ENCODE measurements at places on chromosomes 13 and 19.

DNA sequence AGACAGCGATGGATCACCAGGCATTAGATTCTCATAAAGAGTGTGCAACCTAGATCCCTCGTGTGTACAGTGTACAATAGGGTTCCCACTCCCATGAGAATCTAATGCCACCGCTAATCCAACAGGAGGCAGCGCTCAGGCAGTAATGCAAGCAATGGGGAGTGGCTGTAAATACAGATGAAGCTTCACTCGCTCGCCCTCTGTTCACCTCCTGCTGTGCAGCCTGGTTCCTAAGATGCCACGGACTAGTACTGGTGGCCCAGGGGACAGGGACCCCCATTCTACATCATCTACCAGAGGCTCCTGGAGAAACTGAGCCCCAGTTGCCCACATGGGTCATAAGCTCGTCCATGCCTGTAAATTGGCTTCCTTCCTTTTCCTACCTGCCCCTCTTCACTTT, 8.0 kb downstream of the CLEC4M start:
- DNase-seq, result no peak

DNA sequence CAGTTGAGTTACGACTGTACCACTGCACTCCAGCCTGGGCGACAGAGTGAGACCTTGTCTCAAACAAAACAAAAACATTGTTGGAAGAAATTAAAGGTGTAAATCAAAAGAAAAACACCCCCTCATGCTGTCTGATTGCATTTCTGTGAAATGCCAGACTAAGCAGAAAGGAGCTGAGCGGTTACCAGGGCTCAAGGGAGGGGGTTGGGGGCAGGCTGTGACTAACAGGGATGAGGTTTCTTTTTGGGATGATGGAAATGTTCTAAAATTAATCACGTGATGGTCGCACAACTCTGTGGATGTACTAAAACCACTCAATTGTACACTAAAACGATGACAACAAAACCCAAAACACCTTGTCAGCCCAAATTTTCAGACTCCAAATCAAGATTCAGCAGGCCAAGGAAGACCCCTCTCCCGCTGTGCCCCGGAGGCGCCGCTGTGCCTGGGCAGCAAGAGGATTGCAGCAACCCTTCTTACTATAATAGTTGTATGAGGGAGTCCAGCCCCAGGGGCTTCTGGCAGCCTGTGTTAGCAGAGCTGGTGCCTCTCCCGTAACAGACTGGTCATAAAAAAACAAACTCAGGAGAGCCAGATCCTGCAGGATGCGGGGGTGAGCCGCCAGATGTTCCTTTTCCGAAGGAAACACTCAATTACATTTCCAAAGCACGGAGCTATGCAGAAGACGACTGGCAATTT, 20.9 kb downstream of the CAPS start:
- no peak for DNase-seq

- no peak for DNase-seq
These were observed 113.2 kb upstream of the MCF2L start for GRCh38 chr13:112855859-112856258.

GRCh38 chr13:80239571-80240255, 101.2 kb downstream of the SPRY2 start:
- no peak for DNase-seq

GRCh38 chr19:47434088-47434487, 14.8 kb upstream of the MEIS3 start:
- no peak for DNase-seq

GRCh38 chr13:29457299-29457698, 138.2 kb downstream of the SLC7A1 start:
- no peak for DNase-seq

DNA sequence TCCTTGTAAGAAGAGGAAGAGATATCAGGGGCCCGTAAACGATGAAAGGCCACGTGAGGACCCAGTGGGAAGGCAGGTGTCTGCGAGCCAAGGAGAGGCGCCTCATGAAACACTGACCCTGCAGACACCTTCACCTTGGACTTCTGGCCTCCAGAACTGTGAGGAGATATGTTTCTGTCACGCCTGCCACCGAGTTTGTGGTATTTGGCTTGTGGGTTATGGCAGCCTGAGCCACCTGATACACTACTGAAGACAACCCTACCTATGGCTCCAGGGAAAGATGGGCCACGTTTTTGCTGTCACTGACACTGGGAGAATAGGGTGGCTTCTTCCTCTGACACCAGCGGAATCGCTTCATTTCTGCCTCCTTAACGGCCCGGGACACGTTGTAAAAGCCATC, 217.5 kb upstream of the MAB21L1 start:
- no peak for DNase-seq

DNA sequence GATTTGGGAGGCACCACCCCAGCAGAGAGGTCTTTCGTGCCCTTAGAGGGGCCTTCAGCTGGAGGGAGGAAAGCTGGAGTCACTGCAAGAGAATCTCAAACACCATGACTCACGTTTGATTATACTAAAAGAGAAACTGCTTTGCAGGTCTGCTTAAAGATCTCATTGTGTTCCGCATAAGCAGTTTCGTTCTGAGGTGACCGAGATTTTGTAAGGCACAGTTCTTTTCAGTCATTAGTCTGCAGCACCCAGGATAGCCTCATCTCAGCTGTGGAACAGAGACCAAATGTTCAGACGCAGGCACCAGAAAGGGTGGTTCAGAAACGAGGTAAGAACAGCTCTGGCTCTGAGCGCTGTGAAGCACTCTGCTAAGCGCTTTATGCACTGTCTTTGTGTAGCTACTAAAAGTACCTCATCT, 71.2 kb upstream of the GTF3A start:
- DNase-seq, result no peak

GRCh38 chr19:28377077-28377476, 835.9 kb downstream of the UQCRFS1 start:
- no peak for DNase-seq

DNA sequence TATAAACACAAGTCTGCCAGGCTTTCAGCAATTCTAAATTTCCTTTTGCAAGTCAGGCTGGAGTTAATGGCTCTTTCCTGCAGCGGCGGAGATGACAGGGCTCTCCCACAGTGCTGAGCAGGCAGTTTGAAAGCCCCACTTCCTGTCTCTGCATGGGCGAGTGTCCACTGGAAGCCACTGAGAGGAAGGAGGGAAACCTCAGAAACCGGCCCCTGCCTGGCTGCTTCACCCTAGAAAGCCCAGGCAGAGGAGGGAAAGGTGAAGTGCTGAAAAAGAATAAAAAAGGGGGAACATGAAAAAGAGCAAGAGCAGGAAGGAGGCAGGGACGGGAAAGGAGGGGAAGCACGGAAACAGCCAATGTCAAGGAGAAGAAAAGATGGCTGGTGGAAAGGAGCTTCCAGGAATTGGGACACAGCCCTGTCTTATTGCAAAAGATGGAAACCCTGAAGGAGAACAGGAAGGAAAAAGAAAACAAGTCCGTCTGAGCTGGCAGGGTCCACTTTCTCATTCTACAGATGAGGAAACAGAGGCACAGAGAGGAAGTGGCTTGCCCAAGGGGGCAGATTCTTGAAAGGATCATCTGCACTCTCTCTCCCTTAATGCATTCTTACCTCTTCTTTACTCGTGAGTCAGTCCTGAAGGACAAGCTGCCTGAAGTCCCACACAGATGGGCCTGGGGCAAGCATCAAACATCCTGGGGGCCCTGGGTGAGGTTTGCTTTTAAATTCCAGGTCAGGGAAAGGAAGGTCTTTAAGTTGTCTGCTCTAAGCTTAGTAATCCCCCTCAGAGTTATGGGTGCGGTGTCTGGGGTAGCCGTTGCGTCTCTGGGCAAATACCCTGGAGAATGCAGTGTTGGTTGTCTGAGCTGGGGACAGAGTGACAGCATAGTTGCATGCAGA, 38.8 kb upstream of the ALOX5AP start:
- DNase-seq, result no peak

DNA sequence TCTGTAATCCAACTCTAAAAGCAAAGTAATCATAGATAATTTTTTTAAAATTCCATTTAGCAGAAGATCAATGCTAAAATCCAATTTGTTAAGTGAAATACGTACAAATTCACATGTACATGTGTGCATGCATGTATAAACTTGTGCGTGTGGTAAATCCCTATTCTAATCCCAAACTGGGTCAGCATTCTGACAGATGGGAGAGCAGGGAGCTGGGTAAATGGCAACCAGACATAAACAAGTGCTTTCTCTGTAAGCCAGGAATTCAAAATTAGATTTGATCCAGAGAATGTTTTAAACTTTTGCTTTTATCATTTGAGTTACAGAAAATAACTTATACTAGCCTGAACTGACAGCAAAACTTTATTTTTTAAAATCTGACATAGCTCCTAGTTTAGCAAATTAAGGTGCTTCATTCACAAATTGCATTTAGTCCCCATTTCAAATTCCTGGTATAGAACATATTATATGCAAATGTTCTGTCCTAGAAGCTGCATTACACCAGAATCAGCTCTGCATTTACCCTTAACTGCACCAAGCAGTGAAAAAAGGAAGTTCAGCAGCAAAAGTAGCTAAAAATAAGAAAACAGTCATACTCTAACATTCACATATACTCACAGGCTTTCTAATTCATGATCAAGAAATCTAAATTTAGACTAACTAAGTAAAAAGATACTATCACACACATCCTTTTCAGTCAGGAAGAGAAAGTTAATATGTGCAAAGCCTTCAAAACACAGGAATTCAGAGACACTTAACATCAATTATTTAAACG, 32.6 kb downstream of the UBL3 start:
- no peak for DNase-seq

DNA sequence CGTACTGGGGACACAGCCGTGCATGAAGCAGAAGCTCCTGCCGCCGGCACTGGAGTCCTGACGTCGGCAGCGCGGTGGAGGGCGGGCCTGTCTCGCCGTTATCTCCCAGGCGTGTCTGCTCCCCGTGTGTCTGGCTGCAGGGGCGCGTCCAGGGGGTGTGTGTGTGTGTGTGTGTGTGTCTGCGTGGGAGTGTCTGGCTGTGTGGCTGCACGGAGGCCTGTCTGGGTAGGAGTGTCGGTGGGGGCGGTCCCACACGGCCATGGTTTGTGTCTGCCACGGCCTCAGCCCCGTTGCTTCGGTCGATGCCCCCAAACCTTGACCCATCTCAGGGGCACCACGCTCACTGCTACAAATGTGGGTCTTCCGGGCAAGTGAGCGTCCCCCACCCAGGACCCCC, 18.3 kb downstream of the ARID3A start:
- DNase-seq, result no peak

DNA sequence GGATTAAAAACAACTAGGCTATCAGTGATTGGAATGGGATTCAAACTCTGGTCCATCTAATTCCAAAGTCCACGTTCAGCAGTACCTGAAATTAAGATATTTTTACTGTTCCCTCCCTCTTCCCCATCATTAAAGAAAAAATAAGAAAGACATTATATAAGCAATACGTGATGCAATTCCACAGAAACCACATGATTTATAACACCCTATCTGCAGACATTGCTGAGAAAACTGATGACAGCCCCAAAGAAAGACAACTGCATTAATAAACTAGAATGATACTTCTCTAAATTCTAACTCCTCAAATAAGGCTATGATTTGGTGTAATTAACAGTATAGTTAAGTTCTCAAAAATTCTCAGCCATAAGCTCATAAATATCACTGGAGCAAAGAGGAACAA, 19.1 kb downstream of the LNX2 start:
- DNase-seq, result no peak

DNA sequence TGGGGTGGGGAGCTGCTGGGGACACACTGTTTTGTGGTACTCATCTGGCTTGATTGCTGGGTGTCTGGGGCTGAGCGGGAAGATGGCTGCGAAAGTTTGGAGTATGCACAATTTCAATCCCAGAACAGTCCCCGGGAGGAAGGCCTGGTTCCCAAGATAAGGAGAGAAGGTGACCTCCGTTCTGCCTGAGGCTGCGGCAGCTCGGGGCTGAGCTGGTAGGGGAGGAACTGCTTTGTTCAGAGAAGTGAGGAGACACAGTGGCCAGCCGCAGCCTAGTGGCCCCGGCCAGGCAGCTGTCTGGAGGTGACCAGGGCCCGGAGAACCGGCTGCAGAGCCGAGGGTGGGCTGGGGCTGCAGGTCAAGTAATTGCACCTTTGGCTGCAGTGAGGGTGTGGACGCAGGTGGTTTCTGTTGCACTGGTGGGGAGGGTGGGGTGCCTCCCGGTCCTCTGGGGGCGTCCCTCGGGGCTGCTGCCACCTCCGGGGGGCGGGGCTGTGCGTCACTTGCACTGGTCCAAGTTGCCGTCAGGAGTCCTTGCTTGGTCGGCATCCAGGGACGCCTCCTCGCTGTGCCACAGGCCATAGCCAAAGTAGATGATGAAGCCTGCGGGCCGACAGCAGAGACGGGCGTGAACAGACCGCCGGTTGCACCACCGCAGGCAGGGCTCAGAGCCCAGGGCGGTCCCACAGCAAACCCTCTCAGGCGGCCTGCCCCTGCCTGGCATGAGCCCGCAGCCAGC, 81.3 kb downstream of the SLC7A1 start:
- DNase-seq, result no peak

DNA sequence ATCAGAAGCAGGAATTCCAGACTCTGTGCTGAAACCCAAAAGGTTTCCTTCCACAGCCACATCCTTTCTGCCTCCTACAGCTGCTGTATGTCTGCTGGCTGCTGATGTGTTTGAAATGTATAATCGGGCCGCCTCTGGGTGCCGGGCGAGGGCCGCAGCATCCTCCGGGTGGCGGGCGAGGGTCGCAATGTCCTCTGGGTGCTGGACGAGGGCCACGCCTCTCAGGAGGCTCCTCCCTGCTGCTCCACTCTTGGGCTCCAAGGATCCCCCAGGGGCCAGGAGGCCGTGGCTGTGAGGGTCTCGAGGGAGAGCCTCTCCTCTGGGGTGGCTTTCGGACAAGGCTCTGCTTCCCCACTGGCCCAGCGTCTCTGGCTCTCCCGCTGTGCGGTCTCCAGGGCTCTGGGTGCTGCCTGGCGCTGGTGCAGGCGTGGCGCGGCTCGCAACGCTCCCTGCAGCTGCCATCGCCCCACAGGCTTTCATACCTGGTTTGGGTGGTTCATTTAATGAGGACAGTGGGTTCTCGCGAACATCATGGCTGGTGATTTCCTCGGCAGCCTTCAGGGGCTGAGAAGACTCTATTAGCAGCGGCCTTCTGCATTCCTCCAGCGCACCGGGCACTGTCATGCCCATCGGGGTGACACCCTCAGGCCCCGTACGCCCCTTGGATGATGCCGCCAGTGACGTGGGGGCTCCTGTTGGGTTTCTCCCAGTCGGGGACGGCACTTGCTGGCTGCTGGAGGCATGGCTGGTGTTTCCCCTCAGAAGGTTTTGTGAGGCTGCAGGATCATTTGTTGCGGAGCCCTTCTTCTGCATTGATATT, 41.8 kb upstream of the GRTP1 start:
- no peak for DNase-seq

DNA sequence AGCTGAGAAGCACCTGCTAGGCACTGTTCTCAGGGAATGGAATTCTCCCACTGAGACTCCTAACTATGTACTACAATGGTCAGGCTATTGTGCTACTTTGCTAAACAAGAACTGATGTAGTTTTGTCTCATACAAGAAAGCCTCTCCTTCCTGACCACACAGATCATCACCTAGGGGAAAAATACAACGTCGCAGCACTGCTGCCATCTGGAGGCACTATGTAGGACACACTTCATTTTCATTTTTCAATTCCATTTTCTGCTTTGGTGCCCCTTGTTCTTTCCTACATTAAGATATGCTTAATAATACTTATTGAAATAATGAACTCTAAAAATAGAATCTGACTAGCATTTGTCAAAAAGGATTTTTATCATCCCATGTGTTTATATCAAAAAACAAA, 21.1 kb downstream of the PROSER1 start:
- DNase-seq, result no peak

GRCh38 chr13:25147638-25148401, 24.3 kb downstream of the AMER2 start:
- DNase-seq, result no peak

- no peak for DNase-seq
These were observed 1.4 kb upstream of the RBM26 start for GRCh38 chr13:79407349-79407979.

Measured in CD4-positive, alpha-beta T cell treated with Interleukin-6 at 100 ng/mL for 8 hours (primary cell).